ENCODE measurements at places on chromosomes 3 and 15.
A peak's percentile ranks its signal among the peaks of the same experiment; 100 is the strongest.

GRCh38 chr15:43920254-43920600 is 93.4 kb downstream of the WDR76 start:
- DNase-seq = no peak

- no peak for DNase-seq
Measured at GRCh38 chr3:18211116-18211515, 214.0 kb downstream of the SATB1 start.

- no peak for DNase-seq
Measured at GRCh38 chr3:197454014-197454413, 101.8 kb downstream of the BDH1 start.

DNA sequence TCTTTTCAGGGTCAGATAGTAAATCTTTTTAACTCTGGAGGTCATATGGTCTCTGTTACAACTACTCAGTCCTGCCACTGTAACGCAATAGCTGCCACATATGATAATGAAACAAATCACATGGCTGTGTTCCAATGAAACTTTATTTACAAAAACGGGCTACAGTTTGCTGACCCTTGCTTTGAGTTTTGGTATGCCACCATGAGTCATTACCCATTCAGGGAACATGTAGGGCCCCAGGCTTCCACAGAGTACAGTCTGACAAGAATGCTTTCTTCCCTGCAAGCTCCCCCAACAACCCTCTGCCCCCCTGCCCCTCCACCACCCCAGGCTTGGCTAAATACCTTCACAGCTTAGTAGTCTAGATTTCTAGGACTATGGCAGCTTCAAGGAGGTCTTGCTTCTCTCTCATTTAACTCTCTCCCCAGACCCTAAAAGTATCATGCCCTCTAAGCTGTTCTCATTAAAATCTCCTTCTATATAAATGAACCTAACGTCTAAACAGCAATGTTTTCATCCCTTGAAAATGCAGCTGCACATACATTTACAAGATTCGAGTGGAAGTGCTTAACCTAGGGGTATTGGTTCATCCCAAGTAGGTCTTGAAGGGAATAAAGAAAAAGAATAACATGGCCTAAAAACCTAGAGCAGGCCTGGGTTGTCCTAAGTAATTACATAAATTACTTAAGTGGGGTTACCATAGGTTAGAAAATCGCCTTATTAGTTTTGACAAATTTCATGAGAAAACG is 117.8 kb upstream of the PRICKLE2 start:
- no peak for DNase-seq

DNA sequence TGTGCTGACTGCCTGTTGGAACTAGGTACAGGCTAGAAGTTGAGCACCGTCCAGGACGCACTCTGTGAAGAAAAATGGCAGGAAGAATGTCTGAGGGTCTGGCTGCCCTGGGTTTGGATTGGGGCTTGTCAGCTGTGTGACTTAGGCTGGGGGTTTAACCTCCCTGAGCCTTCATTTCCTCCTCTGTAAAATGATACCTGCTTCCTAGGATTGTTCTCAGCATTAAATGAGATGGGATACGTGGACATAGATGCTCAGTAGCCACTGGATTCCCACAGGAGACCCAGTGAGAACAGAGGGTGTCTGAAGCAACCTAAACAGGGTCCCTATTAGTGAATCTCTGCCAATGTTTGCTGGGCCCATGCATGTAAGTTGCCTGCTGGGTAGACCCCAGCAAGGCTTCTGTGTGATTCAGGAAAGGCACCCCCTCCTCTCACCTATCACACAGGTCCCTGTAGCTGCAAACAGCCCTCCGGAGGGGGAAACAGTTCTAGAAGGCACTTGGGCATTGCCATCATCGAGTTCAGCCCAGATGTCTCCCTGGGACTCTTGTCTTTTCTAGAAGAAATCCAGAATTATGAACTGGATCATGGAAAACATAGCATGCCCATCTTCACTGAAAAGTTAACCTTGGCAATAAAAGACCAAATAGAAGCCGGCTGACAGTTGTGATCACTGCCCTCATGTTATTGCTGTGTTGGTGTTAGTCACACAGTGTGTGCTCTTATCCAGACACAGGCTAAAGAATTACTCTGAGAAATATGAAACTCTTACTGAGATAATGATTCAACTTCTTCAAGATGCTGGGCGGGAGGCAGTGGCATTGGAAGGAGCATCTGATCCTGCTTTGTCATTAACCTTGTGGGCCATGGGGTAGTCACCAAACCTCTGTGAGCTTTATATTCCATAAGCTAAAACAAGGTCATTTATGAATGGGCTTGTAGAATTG is 64.5 kb downstream of the SMAD6 start:
- no peak for DNase-seq

DNA sequence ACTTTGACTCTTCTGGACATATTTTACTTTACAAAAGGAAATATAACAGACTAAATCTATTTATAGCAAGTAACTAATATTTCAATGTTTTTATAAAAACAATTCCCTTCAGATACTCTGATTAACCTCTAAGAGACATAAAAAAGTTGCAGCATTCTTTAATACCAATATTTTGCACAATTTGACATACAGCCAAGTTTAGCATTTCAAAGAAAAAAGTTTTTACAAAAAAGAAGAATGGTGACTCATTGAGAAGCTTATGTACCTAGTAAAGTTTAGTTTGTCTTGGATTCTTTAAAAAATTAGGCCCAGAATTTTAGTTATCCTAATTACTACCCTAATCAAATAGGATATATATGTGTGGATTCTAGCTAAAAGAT is 17.6 kb downstream of the DAZL start:
- DNase-seq = no peak

DNA sequence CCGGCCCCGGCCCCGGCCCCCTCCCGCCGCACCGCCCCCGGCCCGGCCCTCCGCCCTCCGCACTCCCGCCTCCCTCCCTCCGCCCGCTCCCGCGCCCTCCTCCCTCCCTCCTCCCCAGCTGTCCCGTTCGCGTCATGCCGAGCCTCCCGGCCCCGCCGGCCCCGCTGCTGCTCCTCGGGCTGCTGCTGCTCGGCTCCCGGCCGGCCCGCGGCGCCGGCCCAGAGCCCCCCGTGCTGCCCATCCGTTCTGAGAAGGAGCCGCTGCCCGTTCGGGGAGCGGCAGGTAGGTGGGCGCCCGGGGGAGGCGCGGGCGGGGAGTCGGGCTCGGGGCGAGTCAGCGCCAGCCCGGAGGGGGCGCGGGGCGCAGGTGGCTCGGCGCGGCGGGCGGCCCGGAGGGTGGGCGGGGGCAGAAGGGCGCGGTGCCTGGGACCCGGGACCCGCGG is 352 bp downstream of the CHRD start:
- DNase-seq = peak; percentile 36

- DNase-seq = no peak
Measured at GRCh38 chr15:64216730-64217428, 54.1 kb upstream of the PPIB start.

DNA sequence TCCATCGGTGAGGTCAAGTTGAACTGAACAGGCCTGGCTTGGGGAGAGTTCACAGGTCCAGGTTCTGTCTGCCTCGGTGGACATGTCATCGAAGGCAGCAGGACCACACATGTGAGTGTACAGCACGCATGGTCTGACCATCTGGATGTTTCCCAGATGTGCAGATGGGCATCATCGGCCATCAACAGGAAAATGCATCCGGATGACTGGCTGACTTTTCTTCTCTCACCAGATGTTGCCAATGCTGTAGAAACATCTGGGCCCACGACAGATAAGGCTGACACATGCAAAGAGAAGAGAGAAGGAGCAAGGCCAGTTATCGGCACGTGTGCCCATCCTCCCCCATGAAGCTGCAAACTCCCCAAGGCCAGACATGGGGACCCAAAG is 45.1 kb downstream of the NOX5 start:
- DNase-seq = no peak

DNA sequence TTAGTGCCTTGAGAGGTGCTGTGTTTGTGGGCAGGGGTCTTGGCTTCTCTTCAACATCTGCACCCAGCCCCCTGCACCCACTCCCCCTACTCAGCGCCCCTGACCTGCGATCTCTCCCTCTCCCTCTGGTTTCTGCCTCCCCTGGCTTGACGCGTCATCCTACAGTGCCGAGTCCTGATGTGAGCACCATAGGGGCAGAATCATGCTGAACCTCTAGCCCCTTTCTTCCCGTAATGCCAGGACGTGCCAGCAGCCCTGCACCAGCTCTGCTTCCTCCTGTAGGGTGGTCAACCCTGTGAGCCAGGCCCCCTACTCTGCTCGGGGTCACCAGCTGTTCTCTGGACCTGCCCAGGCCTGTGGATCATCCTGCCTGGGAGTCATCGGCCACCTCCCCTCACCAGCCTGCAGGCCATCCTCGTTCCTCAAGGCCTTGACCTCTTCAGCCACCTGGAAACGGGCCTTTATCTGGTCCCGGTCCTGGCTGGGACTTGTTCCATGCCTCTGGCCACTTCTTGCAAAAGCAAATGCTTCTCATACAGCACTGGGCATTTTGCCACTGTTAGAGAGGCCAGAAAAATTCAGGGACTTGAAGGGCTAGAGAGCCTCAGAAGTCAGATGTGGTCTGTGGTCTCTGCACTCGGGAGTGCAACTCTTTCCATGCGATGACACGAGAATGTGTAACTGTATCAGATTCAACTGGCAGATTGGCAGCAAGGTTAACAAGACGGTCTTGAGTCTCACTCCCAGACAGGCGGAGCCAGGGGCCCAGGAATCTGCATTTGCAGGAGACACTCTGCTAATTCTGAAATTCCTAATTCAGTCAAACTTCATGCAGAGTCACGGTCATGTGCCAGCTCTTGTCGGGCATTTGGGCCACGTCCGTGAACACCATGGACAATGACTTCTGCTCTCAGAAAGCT is 16.7 kb upstream of the KLF15 start:
- no peak for DNase-seq

DNA sequence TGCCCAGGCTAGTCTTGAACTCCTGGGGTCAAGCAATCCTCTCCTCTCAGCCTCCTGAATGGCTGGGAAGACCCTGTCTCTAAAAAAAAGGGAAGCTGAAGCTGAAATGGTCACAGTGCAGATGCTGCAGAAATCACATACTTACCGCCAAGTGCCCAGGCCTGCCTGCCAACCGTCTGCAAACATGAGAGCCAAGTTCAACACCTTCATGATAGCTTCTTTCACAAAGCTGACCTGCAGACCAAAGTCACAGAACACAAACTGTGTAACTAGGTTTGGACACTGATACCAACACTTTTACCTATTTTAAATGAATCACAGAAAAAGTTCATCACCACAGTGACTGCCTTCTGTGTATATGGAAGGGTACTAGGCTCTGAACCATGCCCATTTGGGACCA is 22.8 kb upstream of the CYFIP1 start:
- no peak for DNase-seq

DNA sequence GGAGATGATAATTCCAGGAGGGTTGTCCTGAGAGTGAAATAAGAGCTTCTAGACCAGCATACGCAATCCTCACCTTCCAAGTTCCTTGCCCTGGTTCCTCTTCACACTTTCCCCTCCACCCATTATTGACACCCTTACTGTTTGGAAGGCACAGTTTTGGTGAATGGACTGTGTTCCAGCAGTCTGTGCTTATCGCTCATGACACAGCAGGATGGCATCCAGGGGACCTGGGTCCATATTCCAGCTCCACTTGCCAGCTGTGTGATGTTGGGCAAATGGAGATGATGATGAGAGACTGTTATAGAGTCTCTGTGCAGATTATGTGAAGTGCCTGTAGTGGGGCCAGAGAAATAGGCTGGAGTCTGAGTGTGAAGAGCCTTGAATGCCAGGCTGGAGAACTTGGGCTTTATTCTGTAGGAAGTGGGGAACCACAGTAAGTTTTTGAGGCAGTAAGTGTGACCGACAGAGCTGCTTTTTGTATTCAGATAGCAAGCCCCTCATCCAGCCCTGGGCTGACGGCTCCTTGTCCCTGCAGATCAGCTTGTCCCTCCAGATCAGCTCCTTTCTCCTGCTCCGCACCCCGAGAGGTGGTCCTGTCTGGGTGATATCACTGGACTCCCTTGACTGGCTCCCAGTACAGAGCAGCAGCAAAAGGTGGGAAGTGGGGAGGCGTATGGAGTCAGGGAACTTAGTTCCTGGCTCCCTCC is 8.1 kb downstream of the KBTBD13 start:
- no peak for DNase-seq

DNA sequence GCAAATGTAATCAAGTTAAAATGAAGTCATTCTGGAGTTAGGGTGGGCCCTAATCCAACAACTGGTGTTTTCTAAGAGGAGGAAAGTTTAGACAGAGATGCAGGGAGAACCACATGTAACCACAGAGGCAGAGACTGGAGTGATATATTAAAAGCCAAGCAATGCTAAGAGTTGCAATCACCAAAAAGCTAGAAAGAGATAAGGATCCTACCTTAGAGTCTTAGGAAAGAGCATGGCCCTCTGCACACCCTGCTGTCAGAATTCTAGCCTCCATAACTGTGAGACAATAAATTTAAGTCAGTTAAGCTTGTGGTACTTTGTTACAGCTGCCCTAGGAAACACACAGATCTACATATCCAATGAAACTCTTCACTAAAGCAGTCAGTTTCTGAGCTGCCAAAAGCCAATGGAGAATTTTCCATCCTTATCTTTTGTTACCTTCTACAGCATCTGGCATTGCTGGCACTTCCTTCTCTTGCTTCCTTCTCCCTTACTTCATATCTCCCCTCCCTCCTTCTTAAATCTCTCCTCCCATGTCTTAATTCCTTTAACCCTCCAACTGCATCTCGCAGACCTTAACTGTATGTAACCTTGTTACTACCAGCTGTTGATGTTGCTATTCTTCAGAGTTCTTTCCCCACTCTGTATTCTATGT is 11.2 kb downstream of the DCBLD2 start:
- DNase-seq = no peak

DNA sequence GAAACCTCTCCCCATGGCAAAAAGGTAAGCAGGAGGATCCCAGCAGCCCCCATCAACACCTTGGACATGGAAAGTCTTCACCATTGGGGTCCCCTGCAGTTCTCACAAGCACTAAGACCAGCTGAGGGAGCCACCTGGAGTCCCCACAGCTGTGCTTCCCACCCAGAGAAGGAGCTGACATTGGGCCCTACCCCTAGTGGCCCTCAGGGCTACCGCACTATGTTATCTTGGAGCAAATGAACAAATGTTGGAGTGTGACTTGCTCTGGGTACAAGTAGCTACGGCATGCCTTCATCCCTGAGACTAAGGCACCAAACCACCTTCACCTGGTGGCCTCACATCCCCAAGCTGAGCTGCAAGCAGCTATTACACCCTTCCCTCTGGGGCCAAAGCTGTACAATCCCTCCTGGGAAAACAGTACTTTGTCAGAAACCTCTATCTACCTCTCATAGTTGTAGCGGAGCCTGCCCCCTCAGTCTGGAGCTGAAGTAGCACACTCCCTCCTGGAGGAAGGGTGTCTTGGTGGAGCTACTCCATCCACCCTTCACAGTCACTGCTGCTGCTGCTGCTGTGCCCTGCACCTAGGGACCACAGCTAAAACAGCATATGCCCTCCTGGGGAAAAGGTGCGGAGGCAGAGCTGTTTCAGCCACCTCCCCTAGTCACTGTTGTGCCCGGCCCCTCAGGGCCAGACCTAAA is 42.7 kb downstream of the SERP1 start:
- DNase-seq = no peak

- no peak for DNase-seq
Measured at GRCh38 chr3:17243621-17244020, 358.9 kb downstream of the PLCL2 start.

- DNase-seq = no peak
Measured at GRCh38 chr3:122078235-122078935, 23.2 kb downstream of the CD86 start.
